ENCODE measurements at places on chromosomes 6 and 20.
A peak's percentile ranks its signal among the peaks of the same experiment; 100 is the strongest.

- DNase-seq, result no peak
Observed at GRCh38 chr6:168272415-168273325, 46.9 kb downstream of the DACT2 start.

DNA sequence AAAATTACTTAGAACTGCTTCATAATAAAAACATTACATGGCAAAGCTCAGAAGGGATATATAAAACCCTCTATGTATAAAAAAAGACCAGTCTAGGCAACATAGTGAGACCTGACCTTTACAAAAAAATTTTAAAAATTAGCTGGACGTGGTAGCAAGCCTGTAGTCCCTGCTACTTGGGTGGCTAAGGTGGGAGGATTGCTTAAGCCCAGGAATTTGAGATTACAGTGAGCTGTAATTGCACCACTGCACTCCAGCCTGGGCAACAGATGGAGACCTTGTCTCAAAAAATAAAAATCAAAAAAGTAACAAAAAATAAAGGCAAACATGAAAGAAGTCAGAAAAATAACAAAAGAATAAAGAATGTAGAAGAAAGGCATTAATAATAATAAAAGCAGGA, 21.5 kb upstream of the TPD52L1 start:
- DNase-seq, result no peak

- no peak for DNase-seq
Observed at GRCh38 chr6:148422085-148422484, 79.4 kb downstream of the SASH1 start.

GRCh38 chr6:144415835-144416237, 130.7 kb downstream of the UTRN start:
- DNase-seq, result peak; percentile 59

GRCh38 chr20:60631585-60632287, 620.3 kb upstream of the CDH4 start:
- DNase-seq, result no peak

GRCh38 chr6:161038229-161039031, 46.9 kb downstream of the MAP3K4 start:
- peak; percentile 78 for DNase-seq

DNA sequence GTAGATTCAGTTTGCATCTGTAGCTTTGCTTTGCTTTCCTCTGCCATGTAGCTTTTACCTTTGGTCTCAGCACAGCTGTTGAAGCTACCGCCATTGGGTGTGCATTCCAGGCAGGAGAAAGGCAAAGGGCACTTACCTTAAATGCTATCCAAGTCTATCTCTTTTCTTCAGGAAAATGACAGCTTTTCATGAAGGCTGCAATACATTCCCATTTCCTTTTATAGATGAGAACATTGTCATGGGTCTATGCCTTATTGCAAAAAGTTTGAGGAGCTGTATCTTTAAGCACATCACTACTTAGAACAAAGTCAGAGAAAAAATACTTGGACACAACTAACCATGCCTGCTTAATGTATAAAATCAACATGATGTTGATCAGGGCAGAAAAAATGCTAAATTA, 266.8 kb downstream of the DOK5 start:
- DNase-seq, result no peak

GRCh38 chr6:45438151-45438550, 60.4 kb upstream of the SUPT3H start:
- no peak for DNase-seq

DNA sequence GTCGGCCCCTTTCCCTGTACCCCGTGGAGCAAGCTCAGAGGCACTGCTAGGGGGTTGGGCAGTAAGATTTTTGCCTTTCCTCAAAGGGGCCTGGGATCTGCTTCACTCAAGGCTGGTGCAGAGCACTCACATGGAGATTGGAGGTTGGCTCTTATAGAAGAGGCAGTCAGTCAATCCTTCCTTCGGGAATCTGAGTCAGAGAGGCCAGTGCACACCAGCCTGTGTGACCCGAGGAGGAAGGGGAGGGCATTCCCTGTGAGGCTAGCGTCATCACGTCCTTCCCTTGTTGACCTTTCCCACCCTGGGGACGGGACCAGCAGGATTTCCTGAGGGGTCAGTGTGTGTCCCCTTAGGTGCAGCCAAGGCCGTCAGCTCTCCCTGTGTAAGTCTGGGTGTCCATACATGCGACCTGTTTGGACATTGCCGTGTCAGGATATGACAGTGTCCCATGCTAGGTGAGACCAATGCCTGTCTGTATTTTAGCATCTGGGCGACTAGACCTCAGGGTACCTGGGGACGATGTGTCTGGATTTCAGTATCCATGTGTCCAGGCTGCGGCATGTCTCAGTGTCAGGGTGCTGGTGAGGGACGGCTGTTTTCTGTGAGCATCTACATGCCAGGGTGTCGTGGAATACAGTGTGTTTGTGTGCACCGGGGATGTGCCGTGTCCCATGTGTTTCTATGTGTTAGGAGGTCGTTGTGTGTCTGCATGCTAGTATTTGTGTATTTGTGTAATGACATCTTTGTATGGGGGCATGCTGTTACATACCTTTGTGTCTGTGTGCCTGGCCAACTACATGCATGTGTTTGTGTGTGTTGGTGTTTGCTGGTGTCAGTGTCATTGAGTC, 2.8 kb upstream of the ZNF512B start:
- no peak for DNase-seq

DNA sequence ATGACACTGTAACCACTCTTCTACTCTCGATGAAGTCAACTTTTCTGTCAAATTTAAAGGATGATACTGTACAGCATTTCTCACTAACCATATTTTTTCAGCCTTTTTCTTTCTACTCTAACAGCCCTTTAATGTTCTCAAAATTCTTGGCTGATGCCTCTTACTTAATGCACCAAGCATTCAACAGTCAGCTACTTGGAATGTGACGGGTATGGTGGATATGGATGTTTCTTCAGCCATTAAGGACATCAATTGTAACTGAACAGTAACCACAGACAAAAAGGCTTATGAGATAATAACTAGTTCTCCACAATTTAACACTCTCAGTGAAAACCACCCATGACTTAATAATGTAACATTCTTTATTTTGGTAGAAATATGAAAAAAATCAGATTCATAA, 467.2 kb upstream of the ZNF337 start:
- DNase-seq, result peak; percentile 67

GRCh38 chr6:96276856-96277255, 244.8 kb upstream of the UFL1 start:
- no peak for DNase-seq

GRCh38 chr6:96468681-96469224, 52.9 kb upstream of the UFL1 start:
- DNase-seq, result no peak

- peak; percentile 98 for DNase-seq
Observed at GRCh38 chr6:45445749-45446549, 68.2 kb upstream of the SUPT3H start.

- DNase-seq, result no peak
Observed at GRCh38 chr6:61585504-61585903, 700.5 kb downstream of the KHDRBS2 start.

DNA sequence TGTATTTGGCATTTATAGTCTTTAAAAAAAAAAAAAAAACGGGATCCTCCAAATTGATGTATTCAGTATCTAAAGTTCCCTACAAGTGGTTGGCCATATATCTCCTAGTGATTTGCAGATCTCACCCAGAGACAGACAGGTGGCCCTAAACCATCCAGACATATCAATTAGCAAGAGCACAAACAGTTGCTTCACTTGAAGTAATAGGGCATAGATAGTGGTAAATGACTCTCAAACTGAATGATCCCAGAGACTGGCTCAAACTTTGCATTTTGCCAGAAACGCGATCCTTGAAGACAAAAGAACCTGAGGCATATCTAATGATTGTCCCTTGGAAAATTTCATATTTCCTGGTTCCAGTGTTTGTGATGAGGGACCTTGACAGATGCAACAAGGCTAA, 54.6 kb downstream of the HMGCLL1 start:
- no peak for DNase-seq

DNA sequence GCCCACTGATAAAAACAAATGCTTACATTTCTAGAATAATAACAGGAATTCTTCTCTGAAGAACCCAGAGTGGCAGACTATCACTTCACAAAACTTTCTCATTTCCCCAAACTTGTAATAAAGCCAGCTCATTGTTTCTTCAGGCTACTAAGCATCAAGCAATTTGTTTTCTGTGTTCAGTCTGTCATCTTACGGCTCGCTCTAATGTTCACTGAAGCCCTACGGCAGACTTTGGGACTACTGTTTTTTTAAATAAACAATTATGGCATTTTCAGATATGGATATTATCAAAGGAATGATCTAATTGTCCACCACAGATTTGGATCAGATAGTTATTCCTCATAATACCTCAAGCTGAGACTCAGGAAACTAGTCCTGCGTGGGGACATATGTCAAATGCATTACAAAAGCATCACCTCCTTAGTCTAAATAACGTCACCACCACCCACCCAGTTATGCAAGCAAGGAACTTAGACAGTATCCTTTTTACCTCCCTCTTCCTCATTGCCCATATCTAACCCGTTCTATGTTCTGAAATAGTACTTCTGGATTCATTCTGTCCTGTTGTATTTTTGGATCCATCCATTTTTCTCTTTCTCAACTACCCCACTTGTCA, 415.1 kb downstream of the PLCB1 start:
- DNase-seq, result no peak

DNA sequence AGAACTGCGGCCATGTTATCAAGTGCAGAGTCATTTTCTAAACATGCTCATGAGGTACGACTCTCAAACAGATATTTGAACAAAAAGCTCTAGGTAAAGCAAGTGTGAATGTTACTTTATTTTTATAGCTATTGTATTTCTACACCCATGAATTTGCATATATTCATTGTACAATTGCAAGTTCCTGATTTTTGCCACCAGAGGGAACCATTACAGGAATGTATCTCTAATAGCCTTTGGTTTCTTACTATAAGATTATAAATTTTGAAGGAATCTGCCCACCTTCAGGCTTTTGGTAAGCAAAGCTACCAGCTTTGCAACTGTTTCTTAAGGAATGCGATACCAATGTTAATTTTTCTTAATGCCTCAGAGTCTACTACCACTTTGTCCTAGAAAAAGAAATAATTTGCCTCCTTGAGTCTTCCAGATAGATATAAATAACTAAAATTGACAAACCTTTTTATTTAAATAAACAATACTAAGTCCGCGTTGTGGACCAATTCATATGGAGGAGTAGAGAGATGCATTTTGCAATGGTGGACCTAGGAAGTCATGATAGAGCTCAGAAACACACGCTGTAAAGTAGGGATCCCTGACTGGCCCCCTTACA, 125.4 kb upstream of the SAMD5 start:
- DNase-seq, result no peak

- no peak for DNase-seq
Observed at GRCh38 chr6:53982366-53983050, 128.7 kb upstream of the MLIP start.

DNA sequence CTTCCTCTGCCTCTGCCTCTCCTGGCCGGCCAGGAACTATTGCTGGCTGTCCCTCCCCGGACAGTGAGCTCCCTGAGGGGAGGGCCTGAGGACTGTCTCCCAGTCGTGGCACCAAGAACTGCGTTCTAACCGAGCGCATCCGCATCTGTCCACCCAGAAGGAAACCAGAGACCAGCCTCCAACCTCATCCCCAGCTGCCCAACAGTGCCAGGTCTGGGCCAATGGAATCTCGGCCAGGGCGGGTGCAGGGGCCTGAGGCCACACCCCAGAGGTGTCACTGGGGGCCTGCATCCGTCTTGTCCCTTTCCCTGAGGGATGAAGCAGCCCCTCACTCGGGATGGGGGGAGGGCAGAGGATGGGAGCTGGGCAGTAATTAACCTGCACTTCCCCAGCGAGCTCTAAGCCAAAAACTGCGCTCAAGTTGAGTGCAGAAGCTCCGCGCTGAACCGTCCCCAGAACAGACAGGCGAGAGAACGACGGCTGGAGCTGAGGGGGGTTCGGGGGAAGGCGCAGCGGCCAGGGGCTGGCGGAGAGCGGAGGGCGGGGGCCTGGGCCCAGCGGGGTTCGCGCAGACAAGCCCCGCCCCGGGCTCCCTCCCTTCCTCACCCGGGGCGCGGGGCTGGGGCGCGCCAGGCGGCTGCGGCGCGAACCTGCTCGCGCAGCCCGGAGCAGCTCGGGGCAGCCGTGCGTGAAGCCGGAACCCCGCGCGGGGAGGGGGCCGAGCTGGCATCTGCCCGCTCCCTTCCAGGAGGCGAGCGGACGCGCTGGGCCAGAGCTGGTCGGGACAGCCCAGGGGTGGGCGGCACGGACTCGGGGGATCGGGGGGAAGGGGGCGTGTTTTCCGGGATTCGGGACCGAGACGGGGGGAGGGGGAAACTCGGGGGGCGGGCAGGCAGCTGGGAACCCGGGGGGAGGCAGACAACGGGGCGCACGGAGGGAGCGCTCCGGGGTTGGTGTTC, 1.4 kb downstream of the TFEB start:
- no peak for DNase-seq

- DNase-seq, result no peak
Observed at GRCh38 chr6:10314163-10314955, 100.5 kb downstream of the TFAP2A start.

DNA sequence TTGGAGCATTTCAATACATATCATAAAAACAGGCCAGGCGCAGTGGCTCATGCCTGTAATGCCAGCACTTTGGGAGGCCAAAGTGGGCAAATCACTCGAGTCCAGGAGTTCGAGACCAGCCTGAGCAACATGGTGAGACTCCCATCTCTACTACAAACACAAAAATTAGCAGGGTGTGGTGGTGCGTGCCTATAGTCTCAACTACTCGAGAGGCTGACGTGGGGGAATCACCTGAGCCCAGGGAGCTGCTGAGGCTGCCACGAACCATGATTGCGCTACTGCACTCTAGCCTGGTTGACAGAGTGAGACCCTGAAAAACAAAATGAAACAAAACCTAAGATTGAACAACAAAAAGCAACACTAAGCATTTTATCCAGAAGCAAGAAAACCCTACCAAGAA, 47.2 kb downstream of the BACH2 start:
- DNase-seq, result no peak

- DNase-seq, result no peak
Observed at GRCh38 chr6:133359760-133360159, 118.6 kb downstream of the EYA4 start.

DNA sequence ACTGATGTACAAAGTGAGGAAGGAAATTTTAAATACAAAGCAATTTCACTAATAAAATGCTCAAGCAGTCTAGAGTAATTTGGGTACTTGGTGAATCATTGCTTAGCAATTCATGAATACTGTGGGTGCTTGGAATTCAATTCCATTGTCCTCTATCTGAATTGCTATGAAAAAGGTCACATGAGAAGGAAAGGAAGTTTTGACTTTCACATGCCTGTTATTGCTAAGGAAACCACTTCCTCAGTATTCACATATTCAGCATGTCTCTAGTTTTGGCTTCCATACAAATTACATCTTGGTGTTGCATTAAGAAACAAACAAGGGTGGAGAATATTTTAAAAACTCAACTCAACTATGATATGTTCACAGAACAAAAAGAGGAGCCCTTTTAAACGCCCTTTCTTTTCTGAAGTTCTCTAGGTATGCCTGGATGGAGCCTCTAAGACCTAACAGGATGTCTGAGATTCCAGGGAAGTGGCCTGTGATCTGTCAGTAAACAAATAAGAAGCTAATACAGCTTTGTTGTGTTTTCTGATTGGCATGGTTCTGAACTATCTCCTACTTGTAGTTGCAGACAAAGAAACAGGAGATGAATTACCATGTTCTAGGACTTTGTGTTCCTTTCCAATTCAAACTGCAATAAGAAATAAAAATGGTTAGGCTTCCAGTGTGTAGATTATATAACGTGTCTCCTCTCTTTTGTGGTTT, 190.4 kb downstream of the OGFRL1 start:
- peak; percentile 92 for DNase-seq
